ENCODE measurements at places on chromosomes 2 and 18.

GRCh38 chr18:23838233-23838632, 149.0 kb downstream of the LAMA3 start:
- DNase-seq, result no peak

- no peak for DNase-seq
Measured at GRCh38 chr2:37711308-37711731, 39.9 kb upstream of the CDC42EP3 start.

DNA sequence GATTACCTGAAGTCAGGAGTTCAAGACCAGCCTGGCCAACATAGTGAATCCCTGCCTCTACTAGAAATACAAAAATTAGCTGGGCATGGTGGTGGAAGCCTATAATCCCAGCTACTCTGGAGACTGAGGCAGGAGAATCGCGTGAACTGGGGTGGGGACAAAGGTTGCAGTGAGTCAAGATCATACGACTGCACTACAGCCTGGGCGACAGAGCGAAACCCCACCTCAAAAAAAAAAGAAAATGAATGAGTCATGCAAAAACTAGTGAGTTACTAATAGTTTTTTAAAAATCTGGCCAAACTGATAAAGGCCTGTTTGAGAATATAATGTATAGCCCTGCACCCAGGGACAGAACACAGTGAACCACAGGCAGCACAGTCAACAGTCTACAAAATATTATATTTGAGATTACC, 17.5 kb downstream of the AFG3L2 start:
- DNase-seq, result no peak

GRCh38 chr18:69626643-69627242, 226.1 kb downstream of the DOK6 start:
- no peak for DNase-seq

- DNase-seq, result no peak
Measured at GRCh38 chr2:74583504-74583903, 29.0 kb downstream of the DOK1 start.

DNA sequence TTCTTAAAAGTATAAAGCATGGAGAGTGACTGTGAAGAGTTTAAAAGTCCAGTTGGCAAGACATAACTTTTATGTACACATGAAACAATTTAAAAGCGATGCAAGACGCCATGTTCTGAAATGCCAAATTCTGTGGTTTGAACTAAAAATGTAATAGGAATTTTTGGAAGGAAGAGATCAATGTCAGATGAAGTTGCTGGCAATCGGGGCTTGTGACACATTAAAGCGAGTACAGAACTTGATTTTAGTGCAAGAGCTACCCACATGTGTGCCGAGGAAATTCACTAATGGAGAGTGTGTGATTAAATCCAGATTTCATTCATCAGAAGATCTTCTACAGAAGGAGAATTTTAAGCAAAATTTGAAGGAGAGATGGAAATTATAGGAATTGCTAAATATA, 220.2 kb upstream of the CCDC68 start:
- no peak for DNase-seq

- no peak for DNase-seq
Measured at GRCh38 chr2:13919981-13920382, 712.5 kb upstream of the LRATD1 start.

DNA sequence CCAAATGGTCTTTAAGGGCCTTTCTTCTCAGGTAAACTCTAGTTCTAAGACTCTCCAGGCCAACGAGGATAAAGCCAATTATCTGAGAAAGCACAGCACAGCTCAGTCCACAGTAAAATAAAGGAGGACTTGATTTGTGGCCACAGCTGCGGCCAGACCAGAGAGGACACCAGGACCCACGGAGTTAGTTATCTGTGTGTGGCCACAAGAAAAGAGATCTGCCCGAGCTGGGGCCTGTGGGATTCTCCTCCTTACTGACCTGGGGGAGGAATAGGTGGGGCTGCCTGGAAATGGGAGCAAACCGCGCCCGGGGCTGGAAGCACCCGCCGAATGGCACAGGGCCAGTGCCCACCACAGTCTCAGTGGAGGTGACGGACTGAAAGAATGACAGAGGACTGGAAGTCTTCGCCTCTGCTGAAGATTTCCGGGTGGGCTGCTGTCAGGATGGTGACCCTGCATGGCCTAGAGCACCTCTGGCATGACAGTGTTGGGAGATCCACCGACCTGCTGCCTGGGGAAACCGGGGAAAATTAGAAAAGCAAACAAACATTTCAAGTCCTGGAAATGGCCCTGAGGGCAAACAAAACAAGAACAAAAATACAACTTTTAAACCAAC, 13.3 kb downstream of the PROC start:
- no peak for DNase-seq

- no peak for DNase-seq
Measured at GRCh38 chr2:59905731-59906130, 647.7 kb downstream of the BCL11A start.

DNA sequence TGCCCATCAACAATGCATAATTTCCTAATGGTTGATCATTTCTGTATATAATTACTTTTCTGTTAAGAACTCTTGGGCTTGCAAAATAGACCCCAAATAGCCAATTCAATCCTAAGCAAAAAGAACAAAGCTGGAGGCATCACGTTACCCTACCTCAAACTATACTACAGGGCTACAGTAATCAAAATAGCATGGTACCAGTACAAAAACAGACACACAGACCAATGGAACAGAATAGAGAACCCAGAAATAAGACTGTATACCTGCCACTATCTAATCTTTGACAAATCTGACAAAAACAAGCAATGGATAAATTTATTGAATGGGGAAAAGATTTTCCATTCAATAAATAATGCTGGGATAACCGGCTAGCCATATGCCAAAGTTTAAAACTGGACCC, 78.8 kb downstream of the NR4A2 start:
- no peak for DNase-seq

GRCh38 chr2:45312275-45312674, 298.8 kb downstream of the SRBD1 start:
- DNase-seq, result no peak

DNA sequence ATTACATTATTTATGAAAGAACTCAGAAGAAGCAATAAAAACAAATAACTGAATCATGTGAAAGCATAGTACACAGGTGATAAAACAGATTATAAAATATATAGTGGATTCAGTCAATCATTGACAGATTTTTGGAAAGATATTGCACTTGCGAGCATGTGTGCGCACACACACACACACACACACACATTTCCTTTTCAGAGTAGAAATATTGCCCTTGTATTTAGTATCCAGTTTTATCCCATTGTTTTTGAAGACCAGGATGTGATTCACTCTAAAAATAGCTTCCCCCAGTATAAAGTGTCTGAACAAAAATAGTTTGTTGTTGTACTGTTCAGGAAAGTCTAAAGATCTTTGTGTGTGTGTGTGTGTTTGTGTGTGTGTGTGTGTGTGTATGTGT, 145.5 kb downstream of the CALCRL start:
- DNase-seq, result no peak

- no peak for DNase-seq
Measured at GRCh38 chr2:239273280-239274234, 127.3 kb downstream of the HDAC4 start.

- no peak for DNase-seq
Measured at GRCh38 chr2:53629501-53629900, 138.1 kb upstream of the CHAC2 start.

- no peak for DNase-seq
Measured at GRCh38 chr18:51122266-51123045, 75.0 kb downstream of the MEX3C start.

- no peak for DNase-seq
Measured at GRCh38 chr2:175251425-175252041, 70.0 kb upstream of the ATP5MC3 start.

DNA sequence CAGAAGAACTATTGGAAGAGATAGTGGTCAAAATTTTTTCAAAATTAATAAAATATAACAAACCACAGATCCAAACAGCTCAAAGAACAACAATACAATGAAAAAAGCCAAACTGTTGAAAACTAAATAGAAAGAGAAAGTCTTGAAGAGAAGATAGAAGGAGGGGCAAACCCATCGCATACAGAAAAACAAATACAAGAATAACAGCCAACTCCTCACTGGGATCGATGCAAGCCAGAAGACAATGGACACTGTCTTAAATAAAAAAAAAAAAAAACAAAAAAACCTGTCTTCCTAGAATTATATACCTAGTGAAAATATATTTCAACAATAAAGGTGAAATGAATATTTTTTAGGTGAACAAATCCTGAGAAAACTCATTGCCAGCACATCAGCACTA, 34.1 kb upstream of the ARHGAP25 start:
- DNase-seq, result no peak

- no peak for DNase-seq
Measured at GRCh38 chr2:233481368-233482142, 85.0 kb downstream of the USP40 start.

DNA sequence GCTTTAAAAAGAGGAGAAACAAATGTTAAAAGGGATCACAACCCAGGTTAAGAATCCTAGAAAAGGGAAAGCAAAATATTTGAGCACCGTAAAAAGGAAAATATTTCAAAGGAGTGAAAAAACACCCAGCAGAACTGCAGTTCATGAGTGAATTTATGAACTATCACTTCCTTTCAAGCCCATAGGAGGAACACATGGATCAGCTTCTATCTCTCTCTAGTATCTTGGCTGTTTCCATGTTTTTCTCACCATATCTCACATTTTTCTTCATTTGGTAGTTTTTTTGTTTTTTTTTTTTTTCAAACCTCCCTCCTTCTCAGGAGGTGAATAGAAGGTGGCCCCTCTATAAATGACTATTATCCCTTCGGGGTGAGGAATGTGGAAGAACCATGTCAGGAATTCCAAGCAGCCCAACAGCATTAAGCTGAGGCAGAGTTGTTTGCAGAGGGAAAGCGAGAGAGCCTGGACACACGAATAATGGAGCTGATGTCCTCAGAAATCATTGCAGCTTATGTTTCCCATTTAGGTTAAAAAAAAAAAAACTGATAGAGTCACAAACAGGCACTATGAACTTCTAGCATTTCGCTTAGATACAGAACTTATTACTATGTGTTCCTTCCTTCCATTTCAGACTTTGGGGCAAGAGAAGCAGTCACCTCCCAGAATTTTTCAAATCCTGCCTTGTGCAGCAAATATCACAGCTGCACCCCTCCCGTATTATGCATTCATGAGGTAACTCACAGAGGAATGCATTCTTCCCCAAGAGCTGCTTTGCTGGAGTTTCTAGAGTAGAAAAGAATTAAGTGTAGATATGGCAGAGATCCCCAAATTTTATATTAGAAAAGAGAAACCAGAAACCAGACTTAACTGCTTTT, 315.6 kb downstream of the IRS1 start:
- DNase-seq, result no peak

DNA sequence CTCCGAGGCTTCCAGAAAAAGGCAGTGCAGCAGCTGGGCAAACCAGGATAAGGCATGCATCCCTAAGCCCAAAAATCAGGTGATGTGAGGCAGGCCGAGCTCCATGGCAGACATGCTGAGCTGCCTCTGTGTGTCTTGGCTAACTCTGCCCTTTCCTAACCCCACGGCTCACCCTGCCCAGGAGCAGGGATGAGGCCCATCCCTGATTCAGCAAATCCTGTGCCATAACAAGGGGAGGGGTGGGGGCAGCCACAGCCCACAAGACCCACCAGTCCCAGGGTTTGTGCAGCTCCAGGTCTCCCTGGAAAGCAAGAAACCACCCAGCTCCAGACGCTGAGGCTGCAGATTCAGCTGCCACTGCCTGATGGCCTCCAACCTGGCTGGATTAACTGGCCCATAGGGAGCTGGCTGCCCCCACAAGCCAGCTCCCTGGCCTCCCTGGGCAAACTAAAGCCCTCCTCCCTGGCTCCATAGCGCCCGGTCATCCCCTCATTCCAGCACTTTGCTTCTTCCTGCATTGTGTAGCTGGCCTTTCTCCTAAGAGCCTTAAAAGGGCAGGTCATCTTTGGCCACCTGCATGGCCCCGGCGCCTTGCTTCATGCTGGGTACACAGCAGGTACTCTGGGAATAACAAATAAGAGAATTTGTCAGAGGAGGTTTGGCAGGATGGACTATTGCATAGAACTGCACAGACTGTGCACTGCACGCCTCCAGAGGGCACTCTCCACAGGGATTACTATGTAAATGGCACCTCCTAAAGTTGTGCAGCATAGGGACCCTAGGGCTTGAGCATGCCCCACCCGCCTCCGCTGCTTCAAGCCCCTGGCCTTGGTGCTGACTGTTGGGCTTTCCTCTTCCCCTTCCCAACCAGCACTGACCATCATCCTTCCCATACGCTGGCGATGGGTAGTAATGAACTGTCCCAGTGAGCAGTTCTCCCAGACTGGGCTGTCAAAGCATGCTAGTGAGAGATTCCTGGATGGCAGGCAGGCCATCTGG, 10.7 kb downstream of the STEAP3 start:
- DNase-seq, result no peak

DNA sequence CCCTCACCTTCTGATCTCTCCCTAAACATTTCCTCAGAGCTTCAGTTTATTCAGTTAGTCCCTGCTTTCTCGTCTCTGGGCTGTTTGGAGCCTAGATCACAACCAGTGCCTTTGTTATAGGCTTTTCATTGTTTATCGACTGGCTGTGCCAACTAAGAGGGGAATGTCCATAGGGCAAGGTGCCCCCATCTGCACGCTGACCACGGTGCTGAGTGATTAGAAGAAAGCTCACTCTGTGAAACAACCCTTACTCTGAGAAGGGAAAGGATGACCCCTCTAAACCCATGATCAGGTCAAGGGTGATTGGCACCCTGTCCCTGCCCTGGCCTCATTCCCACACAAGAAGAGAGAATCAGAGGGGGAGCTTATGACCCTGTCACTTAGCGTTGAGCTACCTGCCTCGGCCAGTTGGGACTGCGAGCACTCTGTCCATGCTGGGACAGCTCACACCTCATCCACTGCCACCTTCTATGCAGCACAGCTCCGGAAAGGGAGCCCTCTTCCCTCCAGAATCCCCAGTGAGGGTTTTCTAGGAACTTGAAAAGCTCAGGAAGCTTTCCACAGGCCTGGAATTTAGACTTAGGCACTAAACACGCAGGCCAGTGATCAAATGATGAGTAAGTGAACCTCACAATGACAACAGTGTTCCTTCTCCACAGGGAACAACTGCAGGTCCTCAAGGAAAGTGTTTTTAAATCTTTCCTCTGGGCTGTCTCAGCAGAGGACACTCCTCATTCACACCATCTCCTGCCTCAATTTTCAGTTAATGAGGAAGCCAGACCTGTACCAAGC, 2.3 kb upstream of the ACTG2 start:
- no peak for DNase-seq

GRCh38 chr2:101690547-101691152, 6.9 kb upstream of the MAP4K4 start:
- DNase-seq, result no peak

DNA sequence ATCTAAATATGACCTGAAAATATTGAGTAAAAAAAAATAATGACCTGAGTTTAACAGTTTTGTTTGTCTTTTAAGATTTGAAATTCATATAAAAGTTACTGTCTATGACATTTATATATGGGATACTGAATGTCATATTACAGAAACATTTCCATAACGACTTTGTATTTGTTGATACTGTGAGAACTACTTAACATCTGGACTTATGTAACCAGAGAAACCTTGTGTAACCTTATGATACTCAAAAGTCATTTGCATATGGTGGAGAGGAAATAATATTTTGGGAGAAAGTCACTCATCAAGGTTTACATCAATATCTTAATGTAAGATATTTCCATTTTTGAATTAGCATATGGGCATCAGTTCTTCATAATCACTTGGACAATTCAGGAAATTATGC, 12.6 kb downstream of the MFSD6 start:
- DNase-seq, result no peak

GRCh38 chr2:233209533-233210171, 41.8 kb upstream of the ATG16L1 start:
- no peak for DNase-seq

- DNase-seq, result no peak
Measured at GRCh38 chr2:120437604-120438000, 91.7 kb downstream of the INHBB start.
